ENCODE measurements at places on chromosomes 12 and 14. TPM values are rescaled to one million over a fixed set of nuclear protein-coding genes. Genes with fewer than 3 reads are reported as not detected.
A peak's percentile ranks its signal among the peaks of the same experiment; 100 is the strongest.

PPP2R5C gene
- 266 TPM for total RNA-seq

TROAP gene
- 0.83 TPM for total RNA-seq

PRH2 gene
- total RNA-seq, result 0.65 TPM

NANOG gene
- total RNA-seq, result not detected

CIROP gene
- not detected for total RNA-seq

DNA sequence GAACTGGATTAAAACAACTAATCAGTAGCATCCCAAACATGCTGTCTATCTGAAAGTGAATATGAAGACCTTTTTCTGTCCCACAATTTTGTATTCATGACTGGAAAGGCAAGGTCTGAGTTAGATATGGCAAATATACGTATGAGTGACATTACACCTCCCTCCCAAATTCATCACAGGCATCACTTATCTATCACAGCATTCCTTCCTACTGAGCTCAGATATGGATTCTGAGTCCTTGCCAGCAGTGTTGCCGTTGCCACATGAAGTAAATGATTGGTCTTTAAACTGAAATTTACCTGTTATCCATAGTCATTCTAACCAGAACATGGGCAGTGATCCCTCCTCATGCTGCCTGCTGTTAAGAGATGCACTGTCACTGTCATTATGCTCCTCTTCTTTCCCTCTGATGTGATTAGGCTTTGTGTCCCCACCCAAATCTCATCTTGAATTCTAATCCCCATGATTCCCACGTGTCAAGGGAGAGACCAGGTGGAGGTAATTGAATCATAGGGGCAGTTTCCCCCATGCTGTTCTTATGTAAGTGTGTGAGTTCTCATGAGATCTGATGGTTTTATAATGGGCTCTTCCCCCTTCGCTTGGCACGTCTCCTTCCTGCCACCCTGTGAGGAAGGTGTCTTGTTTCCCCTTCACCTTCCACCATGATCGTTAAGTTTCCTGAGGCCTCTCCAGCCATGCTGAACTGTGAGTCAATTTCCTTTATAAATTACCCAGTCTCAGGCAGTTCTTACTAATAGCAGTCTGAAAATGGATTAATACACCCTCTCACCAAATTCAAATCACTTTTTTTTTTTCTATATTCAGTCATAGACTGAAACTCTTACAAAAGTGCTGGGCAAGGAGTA lies 288.4 kb downstream of the NUAK1 start:
- H3K4me3 ChIP-seq, result no peak overlapping the region
- no peaks in the 10 kb centered on the region for H3K4me1 ChIP-seq
- no peaks in the 10 kb centered on the region for H3K36me3 ChIP-seq
- H3K27me3 ChIP-seq, result no peaks in the 10 kb centered on the region
- DNase-seq, result no peak

DNA sequence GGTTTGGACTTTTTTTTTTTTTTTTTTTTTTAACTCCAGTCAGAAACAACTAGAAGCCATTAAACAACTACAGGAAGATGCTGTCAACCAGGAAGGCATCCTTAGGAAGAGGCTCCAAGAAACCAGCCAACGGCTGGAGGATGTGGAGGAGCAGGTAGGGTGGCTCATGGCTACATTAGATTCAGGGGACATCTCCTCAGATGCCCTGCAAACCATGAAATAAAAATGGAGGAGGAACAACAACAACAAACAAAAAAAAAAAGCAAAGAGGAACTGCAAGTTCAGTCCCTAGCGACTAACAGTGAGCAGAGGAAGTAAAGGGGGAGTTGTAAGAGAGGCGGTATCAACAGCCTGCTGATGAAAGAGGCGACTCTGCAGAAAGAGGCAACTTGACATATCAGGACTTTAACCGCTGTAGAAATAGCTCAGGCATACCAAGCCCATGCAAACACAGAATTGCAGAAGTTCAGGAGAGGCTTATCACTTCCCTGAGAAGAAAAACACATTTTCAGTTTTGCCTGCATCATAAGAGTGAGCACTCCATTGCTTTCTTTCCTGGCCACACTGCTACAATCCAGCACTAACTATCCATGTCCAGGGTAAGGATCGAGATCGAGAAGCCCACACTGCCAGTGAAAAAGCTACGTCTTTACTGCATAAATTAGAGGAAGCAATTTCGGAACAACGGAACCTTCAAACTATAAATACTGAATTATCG lies 103.5 kb upstream of the BCAT1 start:
- H3K4me1 ChIP-seq, result peaks cover 22% of the 10 kb centered on the region
- no peaks in the 10 kb centered on the region for H3K27me3 ChIP-seq
- no peaks in the 10 kb centered on the region for H3K36me3 ChIP-seq
- peak overlapping the region; percentile 76 for H3K27ac ChIP-seq

- H3K27ac ChIP-seq, result no peak overlapping the region
- DNase-seq, result no peak
- H3K4me3 ChIP-seq, result no peak overlapping the region
- H3K36me3 ChIP-seq, result no peaks in the 10 kb centered on the region
- H3K4me1 ChIP-seq, result no peaks in the 10 kb centered on the region
- no peaks in the 10 kb centered on the region for H3K27me3 ChIP-seq
These were observed 125.0 kb downstream of the RAD51B start for GRCh38 chr14:67944605-67945004.

DNA sequence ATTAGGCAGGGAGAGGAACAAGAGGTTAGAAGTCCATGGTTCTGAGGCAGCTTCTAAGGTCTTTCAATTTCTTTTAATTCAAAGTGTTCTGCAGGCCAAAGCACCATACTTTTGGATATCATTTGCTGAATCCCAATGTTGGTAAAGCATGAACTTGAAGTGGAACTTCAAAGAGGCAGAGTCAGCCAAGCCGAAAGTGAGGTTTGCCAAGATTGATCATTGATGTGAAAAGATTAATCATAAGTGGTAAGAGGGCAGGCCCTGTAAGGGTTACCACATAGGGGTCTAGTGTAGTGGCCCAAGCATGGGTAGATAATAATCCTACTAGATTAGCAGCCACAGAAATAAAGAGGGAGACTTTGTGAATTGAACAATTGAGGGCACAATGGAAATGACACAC lies 191.7 kb upstream of the DIO2 start:
- H3K4me1 ChIP-seq, result no peaks in the 10 kb centered on the region
- DNase-seq, result no peak
- H3K4me3 ChIP-seq, result no peak overlapping the region
- no peak overlapping the region for H3K27ac ChIP-seq
- H3K36me3 ChIP-seq, result no peaks in the 10 kb centered on the region

GRCh38 chr12:109301643-109302168 lies 7.4 kb downstream of the FOXN4 start:
- no peak overlapping the region for H3K27ac ChIP-seq
- H3K4me1 ChIP-seq, result no peaks in the 10 kb centered on the region
- no peaks in the 10 kb centered on the region for H3K36me3 ChIP-seq

- no peaks in the 10 kb centered on the region for H3K27me3 ChIP-seq
- no peaks in the 10 kb centered on the region for H3K4me1 ChIP-seq
- DNase-seq, result no peak
- H3K36me3 ChIP-seq, result no peaks in the 10 kb centered on the region
- no peak overlapping the region for H3K27ac ChIP-seq
These were observed 31.5 kb downstream of the EPS8 start for GRCh38 chr12:15757553-15758255.

- no peaks in the 10 kb centered on the region for H3K36me3 ChIP-seq
- no peak overlapping the region for H3K27ac ChIP-seq
- no peak for DNase-seq
- peaks cover 11% of the 10 kb centered on the region for H3K4me1 ChIP-seq
These were observed 4.5 kb upstream of the DHRS7 start for GRCh38 chr14:60169722-60170121.

- H3K27me3 ChIP-seq, result no peaks in the 10 kb centered on the region
- no peak for DNase-seq
- no peaks in the 10 kb centered on the region for H3K36me3 ChIP-seq
- H3K4me1 ChIP-seq, result no peaks in the 10 kb centered on the region
- H3K4me3 ChIP-seq, result no peak overlapping the region
These were observed 84.6 kb upstream of the GRIN2B start for GRCh38 chr12:14066021-14066420.

DNA sequence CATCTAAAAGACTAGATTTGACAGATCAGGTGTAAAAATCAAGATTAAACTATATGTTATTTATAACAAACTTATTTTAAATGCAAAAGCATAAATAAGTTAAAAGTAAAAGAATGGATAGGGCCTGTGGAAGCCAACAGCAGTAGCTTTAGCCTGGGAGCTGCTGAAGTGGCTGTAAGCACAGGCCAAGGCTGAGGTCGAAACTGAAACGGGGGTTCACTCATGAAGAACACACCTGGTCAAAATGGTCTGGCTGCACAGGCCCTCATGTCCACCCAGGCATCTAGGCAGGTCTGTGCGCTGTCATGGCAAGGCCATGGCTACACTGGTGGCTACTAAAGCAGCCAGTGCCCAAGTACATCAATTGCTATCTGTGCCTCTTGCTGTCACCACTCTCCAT lies 23.1 kb downstream of the CATSPERB start:
- no peak overlapping the region for H3K4me3 ChIP-seq
- H3K27ac ChIP-seq, result no peak overlapping the region
- no peaks in the 10 kb centered on the region for H3K27me3 ChIP-seq
- no peaks in the 10 kb centered on the region for H3K36me3 ChIP-seq
